ENCODE measurements at places on chromosomes 6 and 20.
A peak's percentile ranks its signal among the peaks of the same experiment; 100 is the strongest.

GRCh38 chr6:13413466-13413862 lies 73.9 kb downstream of the GFOD1 start:
- H3K36me3 ChIP-seq, result no peaks in the 10 kb centered on the region
- no peak overlapping the region for H3K4me3 ChIP-seq
- no peak overlapping the region for H3K27ac ChIP-seq
- H3K4me1 ChIP-seq, result peaks cover 5% of the 10 kb centered on the region
- H3K27me3 ChIP-seq, result no peaks in the 10 kb centered on the region

- peaks cover 6% of the 10 kb centered on the region for H3K4me1 ChIP-seq
- peak overlapping the region; percentile 37 for H3K4me3 ChIP-seq
- peak; percentile 72 for DNase-seq
- no peaks in the 10 kb centered on the region for H3K36me3 ChIP-seq
- peak overlapping the region; percentile 54 for H3K27ac ChIP-seq
Observed at GRCh38 chr20:39823224-39823623, 861.1 kb downstream of the DHX35 start.

GRCh38 chr20:8148501-8148900 lies 16.4 kb downstream of the PLCB1 start:
- H3K27ac ChIP-seq, result no peak overlapping the region
- H3K4me1 ChIP-seq, result peaks cover 2% of the 10 kb centered on the region
- no peak overlapping the region for H3K4me3 ChIP-seq
- H3K27me3 ChIP-seq, result no peaks in the 10 kb centered on the region
- H3K36me3 ChIP-seq, result no peaks in the 10 kb centered on the region
- DNase-seq, result no peak

DNA sequence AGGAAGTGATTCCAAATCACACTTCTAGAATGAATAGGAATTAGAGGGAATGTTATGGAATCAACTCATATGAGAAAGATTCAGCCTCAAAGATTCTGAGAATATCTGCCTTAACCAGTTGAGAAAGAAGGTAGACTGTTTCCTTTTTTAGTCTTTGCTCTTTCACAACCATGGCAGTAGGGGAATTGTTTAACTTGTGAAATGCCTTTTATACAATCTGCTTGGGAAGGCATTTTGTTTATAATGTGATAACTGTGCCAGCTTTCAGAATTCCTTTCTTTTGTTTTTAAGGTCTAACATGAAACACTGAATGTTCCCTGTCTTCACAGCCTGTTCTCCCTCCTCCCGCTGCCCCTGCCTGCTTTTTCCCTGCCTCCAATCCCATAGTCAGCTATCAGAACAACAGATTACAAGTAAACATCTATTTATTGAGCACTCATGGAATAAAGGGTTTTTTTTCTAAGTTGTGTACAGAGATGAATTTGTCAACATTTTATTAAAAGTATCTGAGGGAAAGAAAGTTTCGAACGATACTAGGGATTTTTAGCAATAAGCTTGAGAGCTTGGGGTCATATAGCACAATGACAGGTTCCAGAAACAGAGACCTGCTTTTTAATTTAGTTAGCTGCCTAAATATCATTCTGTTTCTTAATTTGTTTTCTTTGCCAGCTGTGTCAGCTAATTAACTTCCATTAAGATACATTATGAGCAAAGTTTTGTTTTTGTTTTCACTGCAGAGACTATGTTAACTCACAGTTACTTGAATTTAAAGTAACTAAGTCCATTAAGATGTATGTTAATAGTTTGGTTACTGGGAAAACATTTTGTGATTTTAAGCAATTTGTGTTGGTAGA lies 28.3 kb upstream of the FBXO30 start:
- H3K27me3 ChIP-seq, result no peaks in the 10 kb centered on the region
- H3K4me1 ChIP-seq, result no peaks in the 10 kb centered on the region

Measured in mesenchymal stem cell (in vitro differentiated cells and primary cell).